Ammon's horn (tissue), 1 donor: ENCODE measurements at places on chromosomes 7 and 10.

GRCh38 chr7:40944981-40945585 is 757.8 kb downstream of the INHBA start:
- no peak for DNase-seq

GRCh38 chr10:73800560-73801252 is 10.7 kb downstream of the NDST2 start:
- no peak for DNase-seq

DNA sequence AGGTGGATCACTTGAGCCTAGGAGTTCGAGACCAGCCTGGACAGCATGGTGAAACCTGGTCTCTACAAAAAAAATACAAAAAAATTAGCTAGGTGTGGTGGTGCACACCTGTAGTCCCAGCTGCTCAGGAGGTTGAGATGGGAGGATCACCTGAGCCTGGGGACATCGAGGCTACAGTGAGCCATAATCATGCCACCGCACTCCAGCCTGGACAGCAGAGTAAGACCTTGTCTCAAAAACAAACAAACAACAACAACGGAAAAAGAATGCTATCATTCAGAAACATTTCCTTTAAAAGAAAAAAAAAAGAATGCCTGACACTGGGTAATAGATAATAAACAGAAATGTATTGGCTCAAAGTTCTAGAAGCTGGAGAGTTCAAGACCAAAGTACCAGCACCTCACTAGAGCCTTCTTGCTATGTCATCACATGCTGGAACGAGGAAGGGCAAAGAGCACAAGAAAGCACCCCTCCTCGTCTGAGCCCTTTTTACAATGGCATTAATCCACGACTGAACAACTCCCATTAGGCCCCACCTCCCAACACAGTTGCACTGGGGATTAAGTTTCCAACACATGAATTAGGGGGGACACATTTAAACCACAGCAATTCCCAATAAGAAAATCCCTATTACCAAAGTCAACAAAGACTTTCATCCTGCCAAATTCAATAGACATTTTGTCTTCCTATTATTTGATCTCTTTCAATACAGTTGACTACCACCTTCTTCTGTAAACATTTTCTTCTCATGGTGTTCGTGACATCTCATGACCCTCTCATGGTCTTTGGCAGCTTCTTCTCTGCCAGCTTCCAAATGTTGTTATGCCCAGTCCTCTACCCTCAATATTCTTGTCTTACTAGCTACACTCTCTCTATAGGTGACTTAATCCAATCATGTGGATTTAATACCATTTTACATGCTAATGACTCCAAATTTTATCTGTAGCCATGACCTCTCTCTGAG is 20.0 kb downstream of the AKR1D1 start:
- no peak for DNase-seq

DNA sequence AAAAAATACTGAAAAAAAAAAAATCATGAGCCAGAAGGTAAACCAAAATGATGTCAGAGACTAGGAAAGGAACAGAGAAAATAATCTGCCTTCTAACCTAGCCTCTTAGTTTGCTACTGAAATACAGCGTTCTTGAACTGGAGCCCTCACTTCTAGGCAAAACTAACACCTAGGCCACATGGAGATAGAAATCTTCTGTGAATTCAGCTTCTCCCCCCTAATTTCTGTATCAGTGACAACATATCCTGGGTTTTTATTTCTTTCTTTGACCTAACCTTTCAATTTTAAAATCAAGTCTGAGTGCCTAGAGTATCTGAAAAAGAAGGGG is 100.1 kb upstream of the GLCCI1 start:
- DNase-seq = no peak

DNA sequence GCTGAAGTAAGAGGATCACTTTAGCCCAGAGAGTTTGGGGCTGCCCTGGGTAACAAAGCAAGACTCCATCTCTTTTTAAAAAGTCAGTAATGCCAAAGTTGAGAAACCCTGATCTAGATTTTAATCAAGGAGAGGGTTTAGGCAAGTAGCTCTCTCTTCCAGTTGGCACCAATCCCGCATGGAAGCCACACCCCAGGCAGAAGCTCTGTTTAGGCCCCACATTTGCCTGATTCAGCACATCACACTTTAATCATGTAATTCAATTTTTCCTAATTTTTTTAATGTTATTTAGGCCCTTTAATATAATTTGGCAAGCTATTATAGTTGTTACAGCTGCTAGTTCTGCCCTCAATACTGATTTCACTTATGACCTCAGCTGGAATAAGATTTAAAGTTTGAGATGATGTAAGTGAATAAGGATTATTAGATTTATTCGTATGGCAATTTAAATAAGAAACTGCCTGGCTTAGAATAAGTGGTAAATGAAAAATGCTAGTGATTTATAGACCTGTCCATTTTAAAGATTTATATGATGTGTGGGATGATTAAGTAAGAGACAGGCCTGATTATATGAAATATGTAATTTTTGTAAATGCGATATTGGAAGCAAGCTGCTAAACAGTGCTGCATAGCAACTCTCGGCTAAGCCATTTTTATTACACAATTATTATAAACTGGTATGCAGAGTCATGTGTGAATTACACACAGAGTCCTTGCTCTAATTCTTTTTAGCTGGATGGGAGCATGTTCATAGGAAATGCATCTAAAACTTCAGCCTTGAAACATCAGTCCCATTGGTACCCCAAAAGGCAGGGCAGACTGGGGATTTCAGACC is 80.2 kb upstream of the NFE2L3 start:
- no peak for DNase-seq

DNA sequence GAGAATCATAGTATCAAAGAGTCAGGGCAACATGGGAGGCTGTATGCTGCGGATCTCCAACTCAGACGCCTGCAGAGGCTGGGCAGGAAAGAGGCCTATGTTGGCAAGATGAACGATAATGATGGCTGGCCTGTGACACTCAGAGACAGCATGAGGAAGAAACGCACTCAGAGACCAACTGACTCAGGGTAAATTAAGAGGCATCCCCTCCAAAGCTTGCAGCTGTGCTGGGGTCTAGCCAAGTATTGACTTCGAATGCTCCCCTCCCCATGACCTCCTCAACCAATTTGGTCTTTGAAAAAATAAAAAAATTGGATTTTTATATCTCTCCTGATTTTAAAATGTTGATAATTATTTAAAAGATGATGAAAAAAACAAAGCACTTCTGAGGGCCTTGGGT is 718.9 kb downstream of the GRID1 start:
- DNase-seq = no peak

- no peak for DNase-seq
Measured at GRCh38 chr7:77794000-77794399, 4.2 kb downstream of the TMEM60 start.
